ENCODE measurements at places on chromosomes 16 and 17.

DNA sequence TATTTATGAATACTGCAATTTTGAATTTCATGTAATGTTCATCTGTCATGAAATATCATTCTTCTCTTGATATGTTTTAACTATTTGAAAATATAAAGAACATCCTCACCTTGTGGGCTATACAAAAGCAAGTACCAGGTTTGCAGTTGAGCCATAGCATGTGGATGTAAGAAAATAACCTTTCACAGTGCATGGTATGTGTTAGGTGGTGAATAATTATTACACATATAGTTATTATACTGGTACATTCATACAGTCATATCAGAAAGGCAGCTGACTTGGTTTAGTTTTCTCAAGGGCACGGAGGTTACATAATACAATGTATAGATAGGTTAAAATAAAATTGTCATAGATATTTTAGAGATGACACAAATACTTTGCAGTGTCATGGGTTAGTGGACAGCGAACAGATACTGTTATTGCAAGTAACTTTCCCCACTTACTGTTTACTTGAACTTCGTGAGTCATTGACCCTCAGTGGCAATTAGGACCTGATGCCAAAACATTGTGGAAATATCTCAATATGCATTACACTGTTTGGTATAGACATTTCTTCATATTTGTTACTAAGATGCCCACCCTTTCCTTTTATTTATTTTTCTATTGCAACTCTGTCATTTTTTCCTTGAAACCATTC, 445.4 kb upstream of the GOT2 start:
- DNase-seq = no peak

DNA sequence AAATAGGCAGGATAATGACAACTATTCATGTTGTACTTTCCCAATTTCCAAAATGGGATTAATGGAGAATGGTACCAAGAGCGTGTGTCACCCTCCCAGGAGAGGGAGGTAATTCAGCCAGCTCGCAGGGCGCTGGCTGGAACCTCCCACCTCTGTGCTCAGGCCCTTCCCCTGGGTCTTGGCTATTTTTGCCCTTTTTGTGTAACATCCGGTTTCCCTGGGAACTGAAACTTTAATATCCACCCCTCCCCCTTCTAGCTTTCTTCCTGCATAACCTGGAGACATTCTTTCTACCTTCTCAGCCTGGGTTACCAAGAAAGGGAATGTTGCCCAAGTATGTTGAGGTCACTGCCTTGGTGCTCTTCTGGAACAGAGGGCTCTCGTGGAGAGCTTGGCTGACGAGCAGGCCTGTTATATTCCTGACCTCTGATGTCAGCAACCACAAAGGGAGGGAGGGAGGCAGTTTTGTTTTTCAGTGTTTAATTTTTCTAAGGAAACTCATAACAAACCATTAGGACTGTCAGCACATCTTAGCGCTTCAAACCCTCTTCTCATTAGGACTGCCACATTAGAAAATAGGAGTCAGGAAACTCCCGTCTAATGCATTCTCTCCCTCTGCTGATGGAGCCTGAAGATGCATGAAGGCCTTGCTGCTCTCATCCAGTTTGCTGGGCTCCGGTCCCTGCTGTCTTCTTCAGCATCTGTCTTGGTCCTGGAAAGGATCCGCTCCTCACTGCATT, 25.6 kb downstream of the ITGB3 start:
- no peak for DNase-seq

- no peak for DNase-seq
Measured at GRCh38 chr16:84055366-84055765, 12.8 kb upstream of the SLC38A8 start.

GRCh38 chr16:28063591-28064061, at the start of gene GSG1L:
Gene GSG1L (minus strand): TSS chr16:28063714. CDS start chr16:28063424, 290 bp downstream.
- no peak for DNase-seq

DNA sequence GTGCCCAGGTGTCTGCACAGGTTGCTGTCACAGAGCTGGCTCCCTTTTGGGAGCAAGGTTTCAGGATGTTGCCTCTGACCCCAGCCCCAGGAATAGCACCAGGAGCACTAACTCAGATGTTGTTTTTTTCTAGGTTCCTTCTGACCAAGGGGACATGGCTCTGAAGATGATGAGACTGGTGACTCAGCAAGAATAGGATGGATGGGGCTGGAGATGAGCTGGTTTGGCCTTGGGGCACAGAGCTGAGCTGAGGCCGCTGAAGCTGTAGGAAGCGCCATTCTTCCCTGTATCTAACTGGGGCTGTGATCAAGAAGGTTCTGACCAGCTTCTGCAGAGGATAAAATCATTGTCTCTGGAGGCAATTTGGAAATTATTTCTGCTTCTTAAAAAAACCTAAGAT, 28.1 kb downstream of the SCPEP1 start:
- no peak for DNase-seq

GRCh38 chr16:49281480-49281842, at the start of gene CBLN1:
Gene CBLN1 (minus strand): TSS chr16:49281838. CDS start chr16:49281465, 373 bp downstream.
- no peak for DNase-seq

- DNase-seq = no peak
Measured at GRCh38 chr16:82699260-82699659, 72.5 kb downstream of the CDH13 start.

GRCh38 chr17:76707985-76708807, 2.6 kb downstream of the MXRA7 start:
- DNase-seq = no peak

DNA sequence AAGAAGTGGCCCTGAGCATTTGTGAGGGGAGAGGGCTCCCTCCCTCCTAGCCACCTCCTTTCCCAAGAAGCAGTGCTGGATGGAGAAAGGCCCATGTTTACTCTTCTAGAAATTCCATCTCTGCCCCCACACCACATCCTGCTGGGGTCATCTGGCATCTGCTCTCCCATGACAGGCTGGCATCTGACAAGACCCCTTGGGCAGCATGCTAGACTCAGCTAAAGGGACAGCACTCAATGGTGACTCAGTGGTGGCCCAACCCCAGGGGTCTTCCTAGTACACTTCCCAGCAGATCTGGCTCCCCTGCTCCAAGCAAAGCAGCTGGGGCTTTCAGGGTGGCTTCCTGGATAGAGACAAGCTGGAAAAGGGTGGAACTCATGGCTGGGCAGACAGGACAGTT, 14.4 kb downstream of the SLC38A7 start:
- DNase-seq = no peak

- DNase-seq = no peak
Measured at GRCh38 chr17:43026595-43026994, 1.6 kb downstream of the RND2 start.

DNA sequence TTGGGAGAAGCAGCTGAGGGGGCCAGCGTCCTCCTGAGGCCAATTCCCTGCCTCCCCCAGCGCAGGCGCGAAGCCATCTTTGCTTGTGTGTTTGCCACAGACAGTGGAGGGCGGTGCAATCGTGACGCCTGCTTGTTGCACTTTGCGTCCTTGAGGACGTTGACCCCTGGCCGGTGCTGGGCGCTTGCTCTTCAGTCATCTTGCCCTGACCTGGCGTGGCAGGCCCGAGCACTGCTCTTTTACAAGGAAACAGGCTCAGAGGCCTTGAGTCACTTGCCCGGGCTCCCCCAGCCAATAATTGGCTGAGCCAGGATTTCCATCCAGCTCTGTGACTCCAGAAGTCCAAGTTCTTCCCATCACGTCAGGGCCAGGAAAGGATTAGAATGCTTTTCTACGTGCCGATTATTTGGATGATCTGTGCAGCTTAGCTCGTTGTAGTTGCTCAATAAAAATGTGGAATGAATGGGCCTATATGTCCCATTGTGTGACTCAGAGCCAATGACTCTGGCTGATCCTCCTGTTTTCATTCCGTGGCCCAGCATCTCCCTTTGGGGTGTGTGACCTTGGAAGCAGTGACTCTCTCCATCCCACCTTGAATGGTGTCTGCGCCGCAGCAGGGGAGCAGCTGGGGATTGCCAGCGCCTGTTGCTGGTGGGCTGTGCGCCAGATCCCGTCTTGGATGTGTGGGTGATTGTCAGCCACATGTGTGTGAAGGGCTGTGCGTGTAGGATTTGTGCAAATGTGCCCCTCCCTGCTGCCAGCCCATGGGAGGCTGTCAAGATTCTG, 214.1 kb downstream of the SEC14L1 start:
- DNase-seq = no peak

DNA sequence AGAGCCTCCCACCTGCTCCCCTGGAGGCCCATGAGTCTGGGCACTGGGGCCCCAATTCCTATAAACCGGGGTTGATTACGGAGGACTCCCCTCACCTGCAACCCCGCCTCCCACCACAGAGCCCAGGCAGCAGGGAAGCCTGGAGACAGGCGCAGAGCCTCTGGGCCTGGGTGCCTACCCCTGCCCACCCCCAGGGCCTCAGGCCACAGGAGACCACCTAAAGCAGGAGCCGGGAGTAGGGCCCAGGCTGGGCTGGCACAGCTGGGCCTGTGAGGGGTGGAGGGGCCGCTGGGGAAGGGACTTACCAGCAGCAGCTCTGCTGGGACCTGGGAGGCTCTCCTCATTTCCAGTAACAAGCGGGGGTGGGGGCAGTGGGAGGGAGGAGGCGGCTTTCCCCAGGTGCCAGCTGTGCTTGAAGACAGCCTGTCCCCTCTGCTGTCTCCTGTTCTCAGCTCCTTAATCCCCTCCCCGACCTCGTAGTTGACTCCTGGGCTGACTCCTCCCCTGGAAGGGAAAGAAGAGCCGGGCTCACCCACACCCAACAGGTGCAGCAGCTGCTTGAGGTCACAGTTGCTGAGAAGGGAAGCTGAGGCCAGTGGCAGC, 46.8 kb downstream of the TMEM235 start:
- DNase-seq = no peak

- no peak for DNase-seq
Measured at GRCh38 chr16:78720416-78720815, 621.0 kb downstream of the WWOX start.

DNA sequence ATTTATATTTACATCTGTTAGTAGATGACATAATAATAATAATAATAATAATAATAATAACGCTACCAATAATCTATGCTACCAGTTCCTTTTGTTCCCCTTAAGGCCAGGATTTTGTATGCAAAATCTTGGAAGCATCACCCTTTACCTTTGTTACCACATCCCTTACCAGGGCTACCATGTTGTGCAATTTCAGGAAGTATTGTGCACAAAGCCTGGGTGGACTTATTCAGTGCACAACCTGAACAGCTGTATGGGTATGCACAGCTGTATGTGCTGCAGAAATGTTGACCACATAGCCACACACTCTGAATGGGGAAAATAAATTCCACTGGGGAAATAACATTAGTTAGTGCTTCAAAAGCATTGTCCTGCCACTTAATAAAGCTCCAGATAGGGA, 19.9 kb upstream of the CALB2 start:
- no peak for DNase-seq

DNA sequence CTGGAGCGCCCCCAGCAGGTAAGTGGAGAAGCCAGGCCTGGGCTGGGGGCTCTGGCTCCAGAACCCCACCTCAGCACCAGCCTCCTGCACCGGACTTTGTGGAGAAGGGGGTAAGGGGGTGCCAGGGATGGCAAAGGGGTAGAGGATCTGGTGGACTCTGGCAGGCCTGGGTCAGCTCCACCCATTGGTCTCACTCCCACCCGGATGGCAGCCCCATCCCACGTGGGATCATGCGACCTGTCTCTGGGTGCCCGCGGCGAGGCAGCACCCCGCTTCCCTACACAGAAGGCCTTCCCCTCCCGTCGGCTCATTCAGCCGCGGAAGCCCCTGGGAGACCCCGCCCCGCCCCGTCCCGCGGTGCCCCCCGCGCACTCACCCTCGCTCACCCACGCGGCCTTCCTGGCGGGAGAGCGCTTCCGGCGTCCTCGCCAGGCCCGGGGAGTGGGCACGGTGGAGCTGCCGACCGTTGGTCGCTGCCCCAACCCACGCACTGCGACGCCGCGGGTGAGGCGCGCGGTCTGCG, 498 bp upstream of the PLEKHG4 start:
- DNase-seq = no peak

DNA sequence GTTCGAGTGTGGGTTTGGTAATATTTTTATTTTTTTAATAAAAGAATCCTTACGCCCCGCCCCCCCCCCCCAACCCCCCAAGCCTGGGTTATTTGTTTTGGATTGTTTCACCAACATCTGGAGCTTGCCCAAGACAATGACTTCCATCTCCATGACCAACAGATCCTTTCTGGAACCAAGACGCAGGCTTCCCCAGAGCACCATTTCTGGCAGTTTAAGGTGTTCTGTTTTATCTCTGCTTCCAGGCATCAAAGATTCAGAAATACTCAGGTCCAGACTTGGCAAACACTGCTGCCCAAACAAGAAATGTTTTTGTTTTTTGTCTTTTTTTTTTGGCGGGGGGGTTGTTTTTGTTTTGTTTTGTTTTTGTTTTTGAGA, 56.1 kb downstream of the PLXDC1 start:
- no peak for DNase-seq

- DNase-seq = no peak
Measured at GRCh38 chr16:82629441-82630027, 2.8 kb downstream of the CDH13 start.

- DNase-seq = no peak
Measured at GRCh38 chr16:8958344-8959167, 5.2 kb downstream of the USP7 start.

GRCh38 chr16:26762594-26762993, 304.1 kb upstream of the C16orf82 start:
- no peak for DNase-seq

GRCh38 chr16:30473231-30474073, 910 bp downstream of the ITGAL start:
- DNase-seq = no peak

GRCh38 chr17:31778523-31778922, 80.5 kb downstream of the COPRS start:
- no peak for DNase-seq

GRCh38 chr17:4534515-4534914, 20.7 kb downstream of the MYBBP1A start:
- DNase-seq = no peak

GRCh38 chr16:88923450-88923849, 53.6 kb downstream of the CBFA2T3 start:
- DNase-seq = no peak

- DNase-seq = no peak
Measured at GRCh38 chr16:49332589-49333258, 40.9 kb upstream of the C16orf78 start.

GRCh38 chr17:82949984-82950383, 110.2 kb upstream of the ZNF750 start:
- DNase-seq = no peak

- DNase-seq = no peak
Measured at GRCh38 chr17:27600471-27600870, 30.5 kb upstream of the LGALS9 start.

GRCh38 chr16:85582229-85582991, 30.7 kb upstream of the GSE1 start:
- no peak for DNase-seq

GRCh38 chr16:55248494-55248893, 75.5 kb upstream of the IRX6 start:
- DNase-seq = no peak

GRCh38 chr17:36686123-36686669, 84.8 kb downstream of the MRM1 start:
- no peak for DNase-seq
